ENCODE measurements at places on chromosomes 5 and 9.

GRCh38 chr5:58922461-58923171 lies 339.7 kb downstream of the RAB3C start:
- DNase-seq = no peak

DNA sequence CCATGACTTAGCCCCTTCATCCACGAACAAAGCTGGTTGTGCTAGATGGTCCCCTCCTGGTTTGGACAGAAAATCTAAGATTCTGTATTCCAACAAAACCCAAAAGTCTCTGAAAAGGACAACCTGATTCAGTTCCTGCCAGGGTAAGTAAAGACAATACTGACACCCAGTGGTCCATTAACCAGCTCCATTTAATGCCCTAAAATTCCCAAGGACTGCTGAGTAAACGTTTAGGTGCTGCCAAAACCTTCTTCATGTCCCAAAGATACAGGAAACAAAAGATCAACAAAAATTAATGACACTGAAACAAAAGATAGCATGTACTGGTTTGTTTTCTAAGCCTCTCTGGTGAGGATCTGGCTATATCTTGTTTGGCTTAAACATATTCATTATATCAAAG lies 25.3 kb upstream of the PPP1R2B start:
- no peak for DNase-seq

GRCh38 chr5:119355244-119355638 lies 578 bp upstream of the TNFAIP8 start:
- no peak for DNase-seq

DNA sequence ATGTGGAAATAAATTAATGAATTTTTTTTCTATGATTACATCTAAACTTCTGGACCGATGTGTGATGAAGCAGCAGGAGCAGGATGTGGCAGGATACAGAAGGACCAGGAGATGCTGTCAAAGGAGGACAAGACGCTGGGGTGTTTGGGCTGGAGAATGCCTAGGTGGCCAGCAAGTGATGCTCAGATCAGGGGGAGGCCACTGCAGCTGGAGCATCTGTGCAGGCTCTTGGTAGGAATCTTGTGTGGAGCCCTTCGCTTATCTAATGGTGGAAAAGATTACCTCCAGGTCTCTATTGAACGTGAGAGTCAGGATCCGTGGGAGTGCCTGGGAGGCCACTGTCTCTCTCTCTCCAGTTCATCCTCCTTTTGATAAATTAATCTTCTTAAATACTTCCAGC lies 79.8 kb downstream of the MRPL36 start:
- DNase-seq = no peak

DNA sequence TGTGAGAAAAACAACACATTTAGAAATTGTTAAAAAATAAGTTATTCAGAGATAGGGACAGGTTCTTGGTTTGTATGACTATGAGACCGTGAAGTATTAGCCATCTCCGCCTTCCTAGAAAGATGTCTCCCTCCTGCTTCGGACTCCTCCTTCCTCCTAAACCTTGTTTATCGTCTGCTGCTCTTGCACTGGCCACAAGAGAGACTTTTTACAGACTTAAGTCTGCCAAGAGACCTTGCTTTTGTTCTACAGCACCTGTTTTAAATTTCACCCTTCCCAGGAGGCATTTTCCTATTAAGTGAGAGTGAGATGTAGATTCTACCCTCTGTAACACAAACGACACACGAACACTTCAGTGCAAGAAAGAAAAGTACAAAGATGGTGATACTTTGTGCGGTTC lies 274.6 kb downstream of the ARHGEF28 start:
- DNase-seq = no peak

DNA sequence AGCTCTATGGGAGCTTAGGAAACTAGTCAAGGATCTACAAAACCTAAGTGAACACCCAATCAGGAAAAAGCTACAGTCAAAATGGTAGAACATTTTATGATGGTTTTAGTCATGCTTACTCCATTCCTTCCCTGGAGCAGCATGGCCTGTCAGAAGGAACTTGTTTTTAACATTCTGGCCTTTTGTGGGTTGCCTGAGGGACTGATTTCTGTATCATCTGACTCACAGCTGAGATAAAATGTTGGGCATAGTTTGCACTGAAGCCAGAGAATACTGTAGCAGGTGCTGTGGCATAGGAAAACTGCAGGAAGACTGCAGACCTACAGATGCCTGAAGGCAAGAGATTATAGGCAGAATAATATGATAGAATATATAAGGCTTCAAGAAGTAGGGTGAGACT lies 719.6 kb upstream of the GRAMD2B start:
- DNase-seq = no peak

DNA sequence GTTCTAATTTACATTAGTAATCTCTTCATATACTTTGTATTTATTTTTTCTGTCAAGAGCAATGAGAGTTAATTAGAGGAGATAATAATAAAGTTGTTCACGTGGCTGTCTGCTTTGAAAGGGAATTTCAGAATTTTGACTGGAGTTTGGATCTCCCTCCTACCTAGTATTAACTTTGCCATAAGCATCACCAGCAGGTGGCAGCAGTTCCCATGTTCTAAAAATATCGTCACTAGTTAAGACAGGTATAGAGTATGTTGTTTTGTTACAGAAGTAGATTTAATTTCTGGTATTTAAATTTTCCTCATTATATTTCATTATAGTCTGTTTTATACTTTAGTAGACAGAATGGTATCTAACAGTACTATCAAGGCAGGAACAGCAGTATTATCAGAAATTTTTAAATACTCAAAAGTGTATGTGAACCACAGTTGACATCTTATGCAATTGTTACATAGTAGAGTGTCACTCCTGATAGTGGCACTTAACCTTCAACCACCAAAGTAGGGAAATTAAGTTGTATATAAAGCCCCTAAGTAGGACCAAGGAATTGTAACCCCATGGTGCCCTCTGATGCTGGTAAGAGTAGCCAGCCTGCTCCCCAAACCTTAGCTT lies 20.4 kb downstream of the GNPDA1 start:
- DNase-seq = no peak

GRCh38 chr5:33675958-33676464 lies 215.8 kb downstream of the ADAMTS12 start:
- no peak for DNase-seq

DNA sequence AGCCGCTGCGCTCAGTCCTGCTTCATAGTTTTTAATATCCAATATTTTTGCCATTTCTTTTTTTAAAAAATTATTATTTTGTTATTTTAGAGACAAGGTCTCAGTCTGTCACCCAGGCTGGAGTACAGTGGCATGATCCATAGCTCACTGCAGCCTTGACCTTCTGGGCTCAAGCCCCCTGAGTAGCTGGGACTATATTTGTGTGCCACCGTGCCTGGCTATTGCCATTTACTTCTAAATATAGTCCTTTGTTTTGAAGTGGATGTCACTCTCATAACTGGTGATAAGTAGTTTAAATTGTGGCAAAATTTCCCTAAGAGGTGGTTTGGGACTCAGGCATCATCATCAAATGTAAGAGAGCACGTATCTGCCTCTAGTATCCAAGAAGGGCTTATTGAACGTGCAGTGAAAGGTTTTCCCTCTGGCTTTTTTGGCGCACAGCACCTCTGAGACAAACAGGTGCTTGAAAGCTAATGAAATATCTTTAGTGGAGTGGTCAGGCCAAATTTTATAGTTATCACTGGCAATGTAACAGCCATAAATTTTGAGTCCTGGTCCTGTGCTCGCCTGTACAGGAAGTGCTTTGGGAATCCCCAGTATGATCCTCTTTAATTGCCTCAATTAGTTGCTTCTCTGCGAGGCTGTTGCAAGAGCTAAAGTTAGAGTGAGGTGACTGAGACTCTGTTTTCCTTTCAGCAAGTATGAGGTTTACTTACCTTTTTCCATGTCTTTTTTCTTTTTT lies 14.8 kb downstream of the STXBP1 start:
- no peak for DNase-seq

DNA sequence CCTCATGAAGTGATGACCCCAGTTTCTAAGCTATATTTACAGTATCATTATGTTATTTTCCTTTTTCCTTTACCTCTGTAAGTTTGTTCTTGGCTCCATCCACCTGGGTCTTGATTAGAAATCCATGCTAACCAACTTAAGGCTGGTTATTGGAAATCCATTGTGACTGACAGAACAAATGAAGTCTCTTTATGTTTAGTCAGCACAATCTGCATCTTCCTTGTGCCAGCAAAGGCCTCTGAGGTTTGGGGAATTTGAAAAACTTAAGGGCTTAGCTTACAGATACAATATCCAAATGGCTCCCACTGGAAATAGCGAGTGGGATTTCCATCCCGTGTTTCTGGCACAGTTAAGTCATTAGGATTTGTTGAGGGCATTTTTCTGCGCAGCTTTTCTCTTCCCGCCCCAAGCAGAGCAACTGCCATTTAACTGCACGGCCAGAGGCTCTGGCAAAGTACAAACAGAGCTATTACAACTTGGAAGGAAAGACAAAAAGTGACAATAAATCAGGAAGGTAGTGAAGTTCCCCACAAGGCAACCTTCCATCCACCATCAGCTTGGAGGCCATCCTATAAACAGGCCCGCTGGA lies 64.2 kb downstream of the DCP2 start:
- DNase-seq = no peak

DNA sequence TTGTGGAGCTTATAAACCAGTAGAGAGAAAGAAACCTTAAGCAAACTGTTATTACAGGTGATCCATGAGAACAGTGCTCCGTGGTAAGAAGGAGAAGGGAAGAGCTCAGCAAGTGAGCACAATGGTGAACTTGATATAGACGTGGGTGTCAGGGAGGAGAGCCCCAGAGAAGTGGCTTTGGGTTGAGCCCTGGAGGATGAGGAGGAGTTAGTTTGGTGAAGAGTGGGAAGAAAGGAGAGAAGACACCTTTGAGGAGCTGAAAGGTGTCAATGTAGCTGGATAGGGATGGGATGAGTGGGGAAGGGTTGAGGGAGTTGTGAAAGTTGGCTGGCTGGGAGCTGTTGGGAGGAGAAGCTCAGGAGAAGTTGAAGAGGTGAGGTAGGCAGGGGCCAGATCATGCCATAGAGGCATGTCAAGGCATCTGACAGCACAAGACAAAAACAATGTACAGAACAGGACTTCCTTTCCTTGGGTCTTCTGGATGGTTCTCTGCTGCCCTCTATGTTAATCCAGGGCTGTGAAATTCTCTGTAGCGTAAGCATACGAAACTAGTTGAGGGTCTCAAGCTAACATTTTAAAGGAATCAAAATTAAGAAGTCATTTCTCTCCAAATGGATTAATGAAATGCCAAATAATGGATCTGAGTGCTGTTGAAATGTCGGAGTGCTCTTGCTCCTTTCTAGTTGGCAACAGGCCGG lies 501.9 kb downstream of the KDM4C start:
- no peak for DNase-seq

GRCh38 chr9:8895861-8896224 lies 1096.3 kb upstream of the DMAC1 start:
- DNase-seq = no peak

DNA sequence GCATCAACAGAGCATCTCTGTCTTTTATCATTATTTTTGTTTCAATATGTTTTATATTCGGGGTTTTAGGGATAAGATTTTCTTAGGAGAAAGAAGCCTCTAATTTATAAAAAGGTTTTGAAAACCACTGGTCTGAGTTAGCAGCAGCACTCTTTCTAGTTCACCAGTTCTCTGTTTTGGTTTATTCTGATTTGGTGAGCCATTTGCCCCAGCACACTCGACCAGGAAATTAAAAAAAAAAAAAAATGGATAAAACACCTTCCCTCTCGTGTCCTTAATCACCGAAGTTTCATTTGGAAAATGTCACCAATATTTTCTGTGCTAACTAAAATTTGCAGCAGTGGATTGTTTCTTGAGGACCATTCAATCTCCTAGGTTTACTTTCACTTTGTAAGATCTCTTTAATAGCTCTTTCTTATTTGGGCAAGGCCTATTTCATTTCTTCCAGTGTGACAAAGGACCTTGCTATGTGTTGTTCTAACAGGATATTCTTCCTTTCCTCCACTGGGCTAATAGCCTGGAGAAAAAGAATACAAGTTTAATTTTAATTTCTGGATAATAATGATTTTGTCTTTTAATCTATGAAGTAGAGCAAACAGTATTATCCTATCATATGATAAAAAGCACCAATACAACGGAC lies 57.8 kb upstream of the ANXA1 start:
- no peak for DNase-seq

DNA sequence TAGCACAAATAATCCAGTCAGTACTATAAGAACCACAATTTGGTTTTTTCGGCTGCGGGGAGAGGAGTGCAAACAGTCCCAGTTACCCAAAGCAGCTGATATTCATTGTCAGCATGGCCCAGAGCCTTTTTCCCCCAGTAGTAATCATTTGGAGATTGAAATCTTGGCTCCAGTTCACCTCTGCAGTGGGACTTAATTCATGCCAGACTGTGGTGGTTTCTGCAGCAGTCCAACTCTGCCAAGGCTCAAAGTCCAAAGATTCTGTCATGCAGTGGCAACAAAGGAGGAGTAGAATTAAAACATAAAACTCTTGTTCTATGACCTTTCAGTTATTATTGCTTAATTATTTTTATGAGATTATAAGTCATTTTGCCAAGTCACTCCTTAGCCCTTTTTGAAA lies 25.0 kb upstream of the TRIM36 start:
- no peak for DNase-seq

DNA sequence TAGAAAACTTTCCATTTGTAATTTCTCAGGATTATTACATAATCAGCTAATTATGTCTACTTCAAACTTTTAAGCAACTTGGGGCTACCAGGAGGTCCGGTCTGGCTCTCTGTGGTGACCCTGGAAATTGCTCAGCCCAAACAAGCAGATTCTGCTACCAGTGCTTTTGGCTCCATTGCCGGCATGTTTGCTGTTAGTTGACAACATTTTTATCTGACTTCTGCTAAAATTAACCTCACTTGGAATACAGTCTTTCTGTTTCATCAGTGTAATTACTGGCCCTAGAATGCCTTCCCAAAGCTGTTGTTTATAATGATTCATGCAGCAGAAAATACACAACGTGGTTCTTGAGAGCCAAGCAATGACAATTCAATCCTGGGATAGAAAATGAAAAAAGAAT lies 38.5 kb upstream of the FAM81B start:
- no peak for DNase-seq

GRCh38 chr5:59126016-59126707 lies 543.3 kb downstream of the RAB3C start:
- DNase-seq = no peak

- no peak for DNase-seq
Observed at GRCh38 chr9:110583237-110583636, 3.7 kb upstream of the SVEP1 start.

DNA sequence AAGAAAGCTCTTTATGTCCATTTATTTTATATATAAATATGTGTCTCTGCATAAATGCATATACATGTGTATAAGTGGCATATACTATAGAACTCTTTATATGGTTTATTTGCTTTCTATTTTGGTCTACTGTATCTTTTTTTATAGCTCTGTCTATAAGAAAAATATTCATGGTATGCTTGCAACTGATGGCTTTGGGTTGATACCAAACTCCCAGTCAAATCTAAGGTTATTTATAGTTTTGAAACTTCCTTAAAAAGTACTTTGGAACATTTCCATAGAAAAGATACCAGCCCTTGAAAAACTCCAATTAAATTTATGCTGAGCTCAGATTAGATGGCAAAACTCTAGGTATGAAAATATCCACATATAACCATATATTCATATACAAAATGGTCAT lies 120.0 kb upstream of the KLF9 start:
- no peak for DNase-seq

- no peak for DNase-seq
Observed at GRCh38 chr9:4508907-4509589, 18.8 kb downstream of the SLC1A1 start.

GRCh38 chr5:173594061-173594460 lies 22.4 kb downstream of the BOD1 start:
- DNase-seq = no peak

GRCh38 chr5:143108498-143109128 lies 294.9 kb downstream of the NR3C1 start:
- DNase-seq = no peak

- no peak for DNase-seq
Observed at GRCh38 chr5:135827965-135828781, 6.3 kb upstream of the SLC25A48 start.

- DNase-seq = no peak
Observed at GRCh38 chr5:151670083-151670686, 16.5 kb downstream of the SPARC start.
